ENCODE measurements at places on chromosomes 2 and 18.

- DNase-seq: no peak
These were observed 20.2 kb upstream of the C1QL2 start for GRCh38 chr2:119178776-119179175.

- DNase-seq: peak; percentile 62
These were observed 33.2 kb upstream of the SLC40A1 start for GRCh38 chr2:189613650-189614420.

GRCh38 chr2:174450021-174450816 lies 36.6 kb downstream of the GPR155 start:
- DNase-seq: no peak

GRCh38 chr2:29066271-29066860 lies 8.0 kb downstream of the PCARE start:
- DNase-seq: peak; percentile 67

Data from cardiac fibroblast (primary cell).